ENCODE measurements at places on chromosomes 2 and 18.
A peak's percentile ranks its signal among the peaks of the same experiment; 100 is the strongest.

DNA sequence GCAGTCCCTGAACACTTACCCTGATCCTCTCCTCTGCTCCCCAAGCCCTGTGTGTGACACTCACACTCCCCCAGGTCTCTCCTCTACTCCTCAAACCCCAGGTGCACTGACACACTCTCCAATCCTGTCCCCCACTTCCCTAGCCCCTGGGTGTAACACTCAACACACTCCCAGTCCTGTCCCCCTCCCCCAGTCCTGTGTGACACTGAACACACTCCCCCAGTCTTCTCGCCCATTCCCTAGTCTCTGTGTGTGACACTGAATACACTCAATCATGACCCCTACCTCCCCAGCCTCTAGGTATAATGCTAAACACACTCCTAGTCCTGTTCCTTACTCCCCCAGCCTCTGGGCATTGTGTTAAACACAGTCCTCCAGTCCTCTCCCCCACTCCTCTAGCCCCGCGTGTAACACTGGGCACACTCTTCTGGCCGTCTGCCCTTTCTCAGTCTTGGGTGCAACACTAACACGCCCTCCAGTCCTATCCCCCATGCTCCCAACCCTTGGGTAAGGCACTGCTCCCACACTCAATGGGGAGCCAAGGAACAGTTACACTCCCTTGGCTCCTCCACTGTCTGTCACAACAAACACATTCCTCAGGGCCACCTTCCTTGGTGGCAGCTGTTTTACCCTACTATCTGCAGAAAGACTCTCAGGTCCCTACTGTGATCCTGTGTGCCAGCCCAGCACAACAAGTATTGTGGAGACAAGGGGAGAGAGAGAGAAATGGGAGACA is 82.5 kb upstream of the PKDCC start:
- no peak for DNase-seq

DNA sequence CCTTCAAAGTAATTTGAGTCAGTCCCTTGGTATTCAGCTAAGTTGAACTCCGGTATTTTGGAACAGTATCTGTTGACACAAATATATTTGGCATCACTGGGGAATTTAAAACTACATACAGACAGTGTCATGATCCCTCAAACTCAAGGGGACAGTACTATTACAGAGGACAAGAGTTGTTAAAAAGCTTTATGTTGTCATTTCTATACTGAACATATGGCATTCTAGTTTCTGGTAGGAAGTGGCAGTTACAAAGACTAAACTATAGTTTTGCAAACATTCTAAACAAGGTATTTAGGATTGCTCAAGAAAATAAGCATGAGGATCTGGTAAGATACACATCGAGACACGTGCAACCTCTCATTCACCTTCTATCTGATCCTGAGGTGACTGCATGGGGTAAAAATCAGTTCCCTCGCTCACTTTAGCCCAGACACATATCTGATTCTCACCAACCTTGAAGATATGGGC is 16.6 kb upstream of the CCNYL1 start:
- no peak for DNase-seq

DNA sequence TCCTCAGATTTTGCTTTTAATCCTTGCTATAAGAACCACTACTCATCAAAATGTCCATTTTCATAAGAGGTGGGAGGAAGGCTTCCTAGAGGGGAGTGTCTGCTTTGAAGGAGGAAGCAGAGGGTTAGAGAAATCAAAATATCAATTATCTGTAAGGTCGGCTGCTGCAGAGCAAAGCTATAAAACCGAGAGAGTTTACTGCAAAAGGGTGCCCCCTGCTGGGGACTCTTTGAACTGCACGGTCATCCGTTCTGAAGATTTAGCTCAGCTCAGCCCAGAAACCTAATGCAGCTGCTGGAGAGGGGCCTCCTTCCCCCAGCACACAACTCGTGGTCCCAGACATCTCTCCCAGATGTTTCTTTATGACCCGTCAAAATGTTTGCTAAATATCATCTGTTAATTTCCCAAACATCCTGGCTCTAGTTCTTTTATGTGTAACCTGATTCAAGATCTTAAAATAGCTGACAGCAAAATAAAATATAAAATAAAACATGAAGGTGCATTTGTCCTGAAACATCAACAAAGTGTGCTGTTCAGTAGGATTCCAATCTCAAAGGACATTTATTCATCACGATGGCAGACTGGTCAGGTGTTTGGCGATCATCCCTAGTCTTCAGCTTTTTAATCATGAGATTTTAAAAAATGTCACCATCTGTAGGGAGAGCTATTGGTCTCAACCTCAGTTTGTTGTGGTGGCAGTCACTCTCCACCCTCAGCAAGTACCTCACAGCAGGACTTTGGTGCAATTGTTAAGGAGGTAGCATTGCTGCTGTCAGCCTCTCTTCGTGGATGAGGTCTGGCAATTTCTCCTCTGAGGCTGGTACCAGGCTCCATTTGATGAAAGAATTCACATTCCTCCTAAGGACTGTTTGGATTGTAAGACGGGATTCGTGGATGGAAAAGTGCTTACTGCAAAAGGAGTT is 185.9 kb downstream of the MTX2 start:
- peak; percentile 82 for DNase-seq

DNA sequence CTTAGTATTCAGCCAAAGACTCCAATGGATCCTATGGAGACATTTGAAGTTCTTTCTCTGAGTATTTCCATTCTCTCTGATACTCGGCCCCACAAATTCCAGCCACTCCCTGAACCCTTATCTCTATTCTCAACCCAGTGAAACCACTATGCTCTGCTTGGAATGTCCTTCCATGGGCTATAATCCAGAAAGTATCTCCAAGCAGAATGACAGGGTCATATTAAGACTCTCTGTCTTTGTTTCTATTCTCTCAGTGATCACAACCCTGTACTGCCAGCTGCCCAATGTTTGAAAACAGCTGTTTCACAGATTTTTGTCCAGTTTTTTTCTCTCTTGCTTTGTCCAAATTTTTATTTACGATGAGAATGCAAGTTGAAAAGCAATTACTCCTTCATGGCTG is 21.9 kb downstream of the CHMP3 start:
- no peak for DNase-seq

DNA sequence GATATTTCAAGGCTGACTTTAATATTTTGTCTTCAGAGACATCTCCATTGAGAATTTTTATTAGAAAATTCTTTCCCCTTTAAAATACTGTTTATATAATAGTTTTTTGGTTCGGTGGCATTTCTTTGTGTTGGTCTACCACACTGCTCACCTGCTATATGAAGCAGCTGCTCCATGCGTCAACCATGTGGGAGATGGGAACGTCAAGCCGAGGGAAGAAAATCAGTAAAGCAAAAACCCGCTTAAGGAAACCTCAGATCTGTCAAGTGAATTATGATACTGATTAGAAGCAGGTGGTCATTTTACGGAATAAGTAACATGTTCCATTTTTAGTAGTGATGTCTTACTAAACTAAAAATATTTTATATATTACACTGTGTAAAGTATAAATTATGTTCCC is 5.6 kb upstream of the TMEM17 start:
- DNase-seq: no peak

- no peak for DNase-seq
These were observed 6.3 kb downstream of the MSGN1 start for GRCh38 chr2:17822445-17823117.

GRCh38 chr2:64234150-64234549 is 89.9 kb upstream of the PELI1 start:
- DNase-seq: no peak

DNA sequence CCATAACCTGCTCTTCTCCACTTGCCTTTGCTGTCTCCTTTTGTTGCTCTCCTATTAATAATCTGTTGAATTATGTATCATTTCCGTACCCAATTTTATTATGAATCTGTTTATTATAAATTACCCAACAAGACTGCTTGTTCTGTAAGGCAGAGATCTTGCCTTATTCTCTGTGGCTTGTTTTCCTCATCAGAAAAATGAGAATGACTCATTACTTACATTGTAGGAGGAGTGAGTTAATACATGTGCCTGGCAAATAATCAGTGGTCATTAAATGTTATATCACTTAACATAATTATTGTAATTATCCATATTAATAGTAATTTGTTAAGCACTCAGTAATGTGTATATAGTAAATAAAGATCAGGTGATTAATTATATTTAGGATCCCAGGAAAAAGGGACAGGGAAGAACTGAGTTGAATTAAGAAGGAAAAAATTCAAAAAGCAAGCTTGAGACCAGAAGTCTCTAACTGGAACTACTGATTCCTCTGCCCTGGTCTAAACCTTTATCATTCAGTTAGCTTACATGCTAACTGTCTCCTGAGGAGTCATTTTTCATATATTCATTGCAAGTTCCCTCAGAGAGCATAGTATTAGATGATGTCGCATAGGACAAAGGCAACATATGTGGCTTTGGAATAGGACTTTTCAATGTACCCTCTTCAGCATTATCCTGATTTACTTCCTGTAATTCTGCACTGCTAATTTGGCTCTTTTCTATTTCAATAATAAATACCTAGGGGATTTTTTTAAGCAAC is 335.7 kb downstream of the GALNT13 start:
- DNase-seq: no peak

- DNase-seq: no peak
These were observed 112.3 kb downstream of the RAB3GAP1 start for GRCh38 chr2:135164431-135164830.

GRCh38 chr2:44433895-44434294 is 72.1 kb downstream of the CAMKMT start:
- no peak for DNase-seq

GRCh38 chr2:48991415-48992131 is 162.7 kb downstream of the FSHR start:
- DNase-seq: no peak

DNA sequence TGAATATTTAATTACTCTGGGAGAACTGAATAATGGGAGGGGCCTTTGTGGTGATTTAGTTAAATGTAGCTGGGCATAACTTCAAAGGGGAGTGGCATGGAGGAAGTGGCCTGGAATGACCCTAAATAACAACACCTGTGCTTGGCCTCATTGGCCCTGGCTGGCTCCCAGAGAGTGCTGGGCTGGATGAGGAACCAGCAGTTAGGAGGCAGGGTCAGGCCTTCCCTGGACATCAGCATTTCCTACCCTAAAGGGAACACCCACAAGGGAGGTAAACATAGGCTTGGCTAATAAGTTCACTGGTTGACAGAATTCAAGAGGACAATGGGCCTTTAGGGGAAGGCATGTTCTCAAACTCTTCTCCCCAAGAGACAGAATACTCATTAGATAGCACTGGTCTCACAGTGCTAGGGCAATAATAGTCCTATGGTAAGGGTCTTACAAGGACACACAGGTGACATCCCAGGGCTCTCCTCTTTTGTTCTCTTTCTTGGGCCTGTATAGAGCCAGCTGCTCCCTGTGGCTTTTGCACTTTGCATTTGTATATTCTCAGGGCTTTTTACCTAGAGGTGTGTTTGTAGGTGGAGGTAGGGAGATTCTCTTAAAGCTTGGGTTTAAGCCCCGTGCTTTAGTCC is 106.8 kb downstream of the ZNF519 start:
- no peak for DNase-seq

- DNase-seq: no peak
These were observed 425.1 kb downstream of the NRXN1 start for GRCh38 chr2:50606860-50607259.

DNA sequence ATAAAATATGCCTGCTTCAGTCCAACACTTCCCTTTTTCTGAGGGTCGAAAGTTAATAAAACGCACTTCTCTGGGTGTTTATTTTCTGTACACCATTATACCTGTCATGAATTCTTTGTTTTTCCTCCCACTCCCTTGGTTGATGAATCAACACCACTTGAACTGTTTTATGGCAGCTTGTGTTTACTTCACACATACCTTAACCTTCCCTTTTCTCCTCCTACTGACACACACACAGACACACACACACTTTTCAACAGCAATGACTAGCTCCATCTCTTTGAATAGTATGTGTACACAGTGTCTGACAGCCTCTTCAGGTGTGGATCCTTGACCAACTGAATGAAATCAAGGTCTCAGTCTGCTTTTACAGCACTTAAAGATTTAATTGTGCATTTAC is 91.3 kb downstream of the SATB2 start:
- DNase-seq: no peak

GRCh38 chr2:39787950-39788349 is 8.9 kb upstream of the THUMPD2 start:
- no peak for DNase-seq

- DNase-seq: no peak
These were observed 69.2 kb downstream of the PDCL3 start for GRCh38 chr2:100632037-100632436.

DNA sequence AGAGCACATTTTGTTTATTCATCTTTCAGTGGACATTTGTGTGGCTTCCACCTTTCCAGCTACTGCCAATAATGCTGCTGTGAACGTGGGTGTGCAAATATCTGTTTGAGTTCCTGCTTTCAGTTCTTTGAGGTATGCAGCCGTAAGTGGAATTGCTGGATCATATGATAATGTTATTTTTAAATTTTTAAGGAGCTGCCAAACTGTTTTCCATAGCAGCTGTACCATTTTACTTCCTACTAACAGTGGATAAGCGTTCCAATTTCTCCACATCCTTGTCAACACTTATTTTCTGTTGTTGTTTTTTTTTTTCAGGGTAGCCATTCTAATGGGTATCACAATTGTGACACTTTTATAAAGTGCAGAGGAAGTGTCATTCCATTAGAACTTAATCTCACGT is 162.5 kb downstream of the NCK2 start:
- no peak for DNase-seq

DNA sequence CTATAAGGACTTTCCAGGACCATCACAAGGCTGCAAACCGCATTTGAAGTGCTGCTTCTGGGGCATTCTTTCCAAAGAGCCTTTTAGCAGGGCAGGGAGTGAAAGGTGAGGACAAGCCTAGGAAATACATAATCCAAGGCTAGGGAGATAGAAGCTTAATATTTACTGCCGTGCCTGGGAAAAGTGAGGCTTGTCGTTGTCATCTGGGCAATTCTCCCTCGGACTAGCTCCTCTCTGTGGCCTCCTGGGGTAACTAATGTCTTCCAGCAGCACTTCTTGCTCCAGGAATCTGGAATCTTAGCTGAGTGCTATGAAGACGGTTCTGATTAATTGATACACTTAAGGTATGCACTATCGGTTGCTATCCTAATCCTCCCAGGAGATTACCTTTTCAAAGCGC is 69.3 kb upstream of the ATL2 start:
- no peak for DNase-seq

GRCh38 chr18:8948011-8948410 is 154.5 kb upstream of the NDUFV2 start:
- no peak for DNase-seq

DNA sequence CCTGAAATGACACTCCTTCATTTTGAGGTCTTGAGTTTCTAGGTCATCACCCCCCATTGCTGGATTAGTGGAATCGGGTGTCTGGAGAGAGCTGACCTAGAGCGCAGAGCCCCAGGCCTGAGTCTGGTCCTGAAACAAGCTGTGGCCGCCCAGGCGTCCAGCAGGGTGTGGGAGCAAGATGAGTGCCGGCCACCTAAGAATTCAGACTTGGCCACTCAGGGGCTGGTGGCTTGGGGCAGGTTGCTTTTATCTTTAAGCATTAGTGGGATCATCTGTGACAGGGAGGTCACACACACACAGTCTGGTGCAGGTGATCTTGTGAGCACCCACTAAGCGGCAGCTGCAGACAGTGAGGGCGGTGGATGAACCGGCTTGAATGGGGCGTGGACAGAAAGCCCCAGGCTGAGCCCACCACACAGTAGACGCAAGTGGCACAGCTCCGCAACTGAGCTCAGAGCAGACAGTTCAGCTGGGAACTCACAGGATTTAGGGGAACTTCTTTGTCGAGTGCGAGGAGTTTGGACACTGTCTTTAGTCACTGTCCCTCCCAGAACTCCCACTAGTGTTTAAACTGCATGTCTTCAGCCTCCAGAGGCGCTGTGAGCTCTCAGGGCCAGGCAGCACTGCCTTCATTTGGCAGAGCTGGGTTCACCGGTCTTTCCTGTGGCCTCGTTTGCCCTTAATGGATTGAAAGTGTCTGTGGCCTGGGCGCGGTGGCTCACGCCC is 21.5 kb downstream of the ITGB1BP1 start:
- DNase-seq: no peak

Measured in stimulated activated CD4-positive, alpha-beta T cell treated with anti-CD3 and anti-CD28 coated beads, Interleukin-4, amount 100 ng/mL, for 24 hours (primary cell).